ENCODE measurements at places on chromosomes 11 and 22.

DNA sequence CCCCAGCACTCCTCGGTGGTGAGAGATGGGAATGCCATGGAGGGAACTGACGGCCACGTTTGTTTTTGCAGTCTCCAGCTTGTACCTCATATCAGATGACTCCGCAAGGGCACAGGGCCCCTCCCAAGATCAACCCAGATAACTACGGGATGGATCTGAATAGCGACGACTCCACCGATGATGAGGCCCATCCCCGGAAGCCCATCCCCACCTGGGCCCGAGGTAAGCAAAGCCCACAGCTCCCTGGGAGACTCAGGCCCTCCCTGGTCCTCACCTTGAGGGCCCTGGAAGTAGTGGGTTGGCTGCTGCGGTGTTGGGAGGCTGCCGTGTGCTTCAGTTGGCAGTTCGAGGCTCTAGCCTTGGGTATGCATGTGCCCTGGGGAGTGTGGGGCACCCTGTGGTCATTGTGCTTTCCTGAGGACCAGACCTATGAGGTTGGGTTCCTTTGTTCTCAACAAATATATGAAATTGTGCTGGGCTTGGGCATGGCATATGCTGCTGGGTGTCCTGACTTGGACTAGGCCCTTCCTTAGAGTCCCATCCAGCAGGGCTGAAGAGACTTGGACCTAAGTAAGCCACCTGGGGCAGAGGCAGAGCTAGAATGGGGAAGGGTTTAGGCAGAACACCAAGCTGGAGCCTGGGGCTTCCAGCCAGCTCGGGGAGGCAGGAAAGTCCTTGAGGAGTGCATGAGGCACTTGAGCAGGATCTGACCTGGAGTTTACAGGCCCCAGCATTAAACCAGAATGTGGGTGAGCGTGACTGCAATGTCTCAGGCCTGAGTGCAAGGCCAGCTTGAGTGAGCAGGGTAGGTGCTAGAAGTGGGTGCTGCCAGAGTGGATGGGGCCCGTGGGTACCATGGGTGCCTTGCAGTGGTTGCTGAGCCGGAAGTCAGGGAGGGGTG, 26.4 kb downstream of the INCENP start:
- peak; percentile 12 for DNase-seq

GRCh38 chr11:85843929-85844328, 11.3 kb upstream of the CCDC83 start:
- no peak for DNase-seq

- DNase-seq: no peak
These were observed 9.8 kb upstream of the GRK3 start for GRCh38 chr22:25554689-25555088.

- no peak for DNase-seq
These were observed 454.6 kb downstream of the KCNA4 start for GRCh38 chr11:29562183-29562582.

GRCh38 chr22:27435844-27436576, 365.5 kb downstream of the MN1 start:
- no peak for DNase-seq

DNA sequence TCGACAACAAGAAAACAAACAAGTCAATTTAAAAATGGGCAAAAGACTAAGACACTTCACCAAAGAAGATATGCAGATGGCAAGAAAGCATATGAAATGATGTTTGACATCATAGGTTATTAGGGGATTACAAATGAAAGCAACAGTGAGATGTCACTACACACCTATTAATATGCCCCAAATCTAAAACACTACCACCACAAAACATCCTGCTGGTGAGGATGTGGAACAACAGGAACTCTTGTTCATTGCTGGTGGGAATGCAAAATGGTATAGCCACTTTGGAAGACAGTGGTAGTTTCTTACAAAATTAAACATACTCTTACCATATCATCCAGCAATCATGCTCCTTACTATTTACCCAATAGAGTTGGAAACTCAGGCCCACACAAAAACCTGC, 29.0 kb downstream of the PRRG4 start:
- no peak for DNase-seq

DNA sequence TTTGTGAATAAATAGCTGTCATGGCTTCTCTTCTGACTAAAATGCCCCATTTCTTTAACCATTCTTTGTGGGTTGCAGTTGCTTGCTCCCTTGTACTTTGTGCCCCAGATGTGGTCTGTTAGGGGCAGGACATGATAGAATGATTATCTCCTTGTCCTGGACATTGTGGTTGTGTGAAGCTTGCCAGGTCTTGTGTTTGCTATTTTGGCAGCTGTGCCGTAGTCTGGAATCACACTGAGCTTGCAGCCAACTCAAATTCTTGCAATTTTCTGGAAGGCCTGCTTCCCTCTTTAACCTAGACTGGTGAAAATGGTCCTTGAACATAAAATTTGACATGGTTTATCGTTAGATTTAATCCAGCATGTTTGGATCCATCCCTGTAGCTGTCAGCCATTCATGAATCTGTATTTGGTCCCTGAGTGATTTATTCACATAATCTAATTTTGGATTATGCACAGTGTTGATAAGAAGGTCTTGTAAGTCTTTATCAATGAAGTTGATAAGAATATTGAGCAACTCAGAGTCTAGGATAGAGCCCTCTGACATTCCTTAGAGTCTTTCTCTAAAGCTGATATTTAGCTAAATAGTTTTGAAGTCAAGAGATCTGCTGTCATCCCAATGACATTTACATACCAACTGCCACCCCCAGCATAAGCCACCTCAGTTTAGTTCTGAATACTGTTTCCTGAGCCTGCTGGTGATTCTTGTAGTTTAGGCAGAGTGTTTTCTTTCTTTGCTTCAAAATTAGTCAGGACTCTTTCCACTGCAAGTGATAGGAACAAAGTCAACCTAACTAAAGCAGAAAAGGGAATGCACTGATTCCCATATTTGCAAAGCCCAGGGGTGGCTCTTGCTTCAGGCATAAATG, 9.8 kb downstream of the SPON1 start:
- no peak for DNase-seq

- no peak for DNase-seq
These were observed 3.9 kb downstream of the RASL10A start for GRCh38 chr22:29311464-29312217.

DNA sequence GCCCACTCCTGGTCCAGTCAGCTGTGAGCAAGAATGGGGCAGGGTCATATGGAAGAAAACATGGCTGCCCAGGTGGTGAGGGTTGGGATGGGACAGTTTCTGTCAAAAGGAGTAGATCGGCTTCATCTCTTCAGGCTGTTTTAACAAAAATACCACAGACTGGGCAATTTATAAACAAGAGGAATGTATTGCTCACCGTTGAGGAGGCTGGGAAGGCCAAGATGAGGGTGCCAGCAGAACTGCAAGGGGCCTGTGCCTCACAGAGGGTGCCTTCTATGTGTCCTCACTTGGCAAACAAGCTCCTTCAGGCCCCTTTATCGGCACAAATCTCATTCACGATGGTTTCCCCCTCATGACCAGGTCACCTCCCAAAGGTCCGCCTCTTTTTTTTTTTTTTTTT, 18.1 kb upstream of the RELT start:
- no peak for DNase-seq

DNA sequence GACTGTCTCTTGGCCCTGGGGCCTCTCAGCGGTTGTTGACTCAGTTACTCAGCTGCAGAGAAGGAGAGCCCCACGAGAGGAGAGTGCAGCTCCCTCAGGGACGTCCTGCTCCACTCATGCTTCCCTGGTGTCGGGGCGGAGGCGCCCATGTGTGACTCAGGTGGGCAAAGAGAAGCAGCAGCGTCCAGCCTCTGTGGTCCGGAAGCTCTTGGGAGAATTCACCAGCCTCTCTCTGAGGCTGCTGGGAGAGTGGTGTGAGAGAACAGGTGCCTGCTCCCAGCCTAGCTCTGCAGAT, 25.7 kb downstream of the GLB1L2 start:
- no peak for DNase-seq

- DNase-seq: no peak
These were observed 177.1 kb upstream of the B3GAT1 start for GRCh38 chr11:134589129-134589528.

- DNase-seq: no peak
These were observed 118.2 kb upstream of the SLC5A12 start for GRCh38 chr11:26839911-26840698.

GRCh38 chr22:30263883-30264282, 2.8 kb downstream of the OSM start:
- no peak for DNase-seq

- no peak for DNase-seq
These were observed 30.2 kb downstream of the OSBPL5 start for GRCh38 chr11:3134651-3135480.

- no peak for DNase-seq
These were observed 125.5 kb upstream of the PARVA start for GRCh38 chr11:12251666-12252560.

DNA sequence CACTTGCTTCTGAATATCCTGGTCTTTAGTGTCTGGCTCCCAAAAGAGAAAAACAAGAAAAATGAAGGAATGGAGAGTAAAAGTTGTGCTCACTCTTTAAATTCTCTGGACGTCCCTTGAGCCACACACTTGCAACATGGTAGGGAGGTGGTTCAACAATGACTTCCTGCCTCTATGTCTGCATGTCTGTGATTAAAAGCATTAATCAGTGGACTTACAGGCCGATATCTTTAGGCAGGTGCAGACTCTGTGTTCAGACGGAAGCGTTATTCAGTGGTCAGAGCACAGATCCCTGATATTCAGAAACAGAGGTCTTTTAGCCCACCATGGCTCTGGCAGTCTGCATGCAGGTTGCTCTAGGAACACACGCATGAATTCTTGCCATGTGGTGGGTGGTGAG, 1920.0 kb upstream of the RAG2 start:
- no peak for DNase-seq

DNA sequence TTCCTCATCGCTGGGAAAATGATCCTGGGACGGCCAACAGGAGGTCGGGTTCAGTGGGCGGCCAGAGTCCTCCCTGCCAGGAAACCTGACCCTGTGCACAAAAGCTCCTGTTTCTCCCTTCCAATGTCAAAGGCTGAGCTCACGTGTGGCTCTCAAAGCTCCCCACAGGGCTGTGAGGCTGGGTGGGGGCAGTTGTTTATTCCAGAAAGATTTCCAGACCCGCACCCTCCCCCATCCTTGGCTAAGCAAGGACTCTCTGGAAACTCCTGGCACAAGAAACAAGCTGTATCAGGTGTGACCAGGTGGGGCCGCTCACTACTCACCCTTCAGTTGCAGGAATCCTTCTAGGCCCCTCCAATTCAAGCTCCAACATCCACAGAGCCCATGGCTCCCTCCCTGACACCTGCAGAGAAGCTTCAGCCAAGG, 131.9 kb downstream of the SHANK2 start:
- DNase-seq: no peak

DNA sequence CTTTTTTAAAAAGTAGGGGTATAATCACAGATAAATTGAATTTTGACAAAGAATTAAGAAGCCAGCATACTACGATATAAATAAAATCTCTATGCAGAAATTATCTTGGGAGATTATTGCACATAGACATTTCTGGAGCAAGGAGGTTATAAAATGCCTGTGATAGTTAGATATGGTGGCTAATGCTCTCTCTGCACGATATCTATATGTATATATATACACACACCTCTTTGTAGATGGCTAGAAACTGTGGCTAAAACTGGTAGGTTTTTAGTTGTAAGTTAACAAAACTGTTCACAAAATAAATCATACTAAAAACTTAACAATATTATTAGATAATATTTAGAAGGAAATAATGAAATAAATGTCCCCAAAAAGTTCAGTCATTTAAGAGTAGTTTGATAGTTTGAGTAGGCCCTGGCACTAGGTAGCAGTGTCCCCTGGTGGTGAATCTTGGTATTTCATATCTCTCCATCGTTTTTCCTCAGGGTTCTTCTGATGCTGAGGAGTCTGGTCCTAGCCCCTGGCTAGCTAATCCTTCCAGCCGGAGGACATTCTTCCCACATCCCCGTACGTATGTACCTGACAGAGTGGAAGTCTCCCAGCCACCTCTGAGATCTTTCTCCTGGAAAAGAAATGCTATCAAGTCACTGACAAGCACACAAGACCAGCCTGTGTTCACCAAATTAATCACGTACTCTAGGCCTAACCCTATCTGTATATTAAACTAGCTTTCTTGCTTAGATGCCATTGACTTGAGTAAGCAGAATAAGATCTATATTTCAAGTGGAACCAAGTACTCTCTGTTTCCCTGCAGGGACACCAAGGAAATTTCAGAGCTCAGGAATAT, 32.2 kb downstream of the ART5 start:
- DNase-seq: peak; percentile 33

GRCh38 chr11:99020352-99021225, at the start of gene CNTN5:
TSS of gene CNTN5 (plus strand) at chr11:99020949.
- DNase-seq: peak; percentile 23

DNA sequence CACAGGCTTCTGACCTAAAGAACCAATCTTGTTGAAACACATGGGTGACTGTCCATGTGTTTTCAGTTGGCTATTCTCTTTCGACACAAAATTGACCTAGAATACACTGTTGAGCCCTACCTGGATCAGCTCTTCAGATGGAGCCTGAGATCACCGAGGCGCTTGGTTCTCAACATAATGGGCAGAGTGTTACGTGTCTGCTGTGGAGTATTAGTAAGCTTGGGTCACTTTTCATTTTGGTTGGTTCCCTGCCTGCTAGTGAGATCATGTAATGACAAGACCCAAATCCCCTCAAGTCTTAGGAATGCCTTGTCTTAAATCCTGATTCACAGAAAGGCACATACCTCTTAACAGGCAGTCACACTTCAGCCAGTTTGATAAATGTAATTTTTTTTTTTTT, 8.7 kb downstream of the MED19 start:
- no peak for DNase-seq

DNA sequence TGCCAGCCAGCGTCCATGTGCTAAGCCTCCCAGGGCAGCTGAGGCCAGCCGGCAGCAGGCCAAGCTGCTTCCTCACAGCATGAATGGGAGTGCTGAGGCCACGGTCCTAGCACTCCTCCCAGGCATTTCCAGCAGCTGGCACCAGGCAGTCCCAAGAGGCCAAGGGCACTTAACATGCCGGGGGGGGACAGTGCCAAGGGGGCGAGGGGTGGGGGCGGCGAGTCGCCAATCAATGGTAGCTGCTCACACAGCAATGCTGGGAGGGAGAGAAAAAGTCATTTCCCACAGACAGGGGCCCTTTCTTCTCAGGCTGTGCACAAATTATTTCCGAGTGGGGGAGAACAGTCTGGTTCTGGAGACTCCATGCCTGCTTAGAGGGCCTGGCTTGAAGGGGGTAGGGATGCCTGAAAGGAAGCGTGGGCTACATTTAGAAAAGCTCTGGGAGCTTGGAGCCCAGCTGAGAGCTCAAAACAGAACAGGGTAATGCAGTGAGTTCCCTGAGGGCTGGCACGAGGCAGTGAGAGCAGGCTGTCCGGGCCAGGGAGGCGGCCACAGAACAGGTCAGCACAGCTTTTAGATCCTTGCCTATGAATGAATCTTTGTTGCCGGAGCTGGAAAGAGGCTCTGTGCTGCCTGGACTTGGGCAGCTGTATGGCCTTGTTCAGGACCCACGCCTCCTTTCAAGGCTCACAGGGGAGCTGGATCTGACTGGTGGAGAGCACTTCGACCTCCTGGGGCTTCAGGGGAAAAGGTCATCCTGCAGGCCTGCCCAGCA, 14.4 kb upstream of the TBC1D10A start:
- no peak for DNase-seq

- DNase-seq: no peak
These were observed 339.3 kb downstream of the DCDC1 start for GRCh38 chr11:31030138-31030792.
